Central memory CD4-positive, alpha-beta T cell (primary cell): ENCODE measurements at places on chromosomes 7 and 10.

DNA sequence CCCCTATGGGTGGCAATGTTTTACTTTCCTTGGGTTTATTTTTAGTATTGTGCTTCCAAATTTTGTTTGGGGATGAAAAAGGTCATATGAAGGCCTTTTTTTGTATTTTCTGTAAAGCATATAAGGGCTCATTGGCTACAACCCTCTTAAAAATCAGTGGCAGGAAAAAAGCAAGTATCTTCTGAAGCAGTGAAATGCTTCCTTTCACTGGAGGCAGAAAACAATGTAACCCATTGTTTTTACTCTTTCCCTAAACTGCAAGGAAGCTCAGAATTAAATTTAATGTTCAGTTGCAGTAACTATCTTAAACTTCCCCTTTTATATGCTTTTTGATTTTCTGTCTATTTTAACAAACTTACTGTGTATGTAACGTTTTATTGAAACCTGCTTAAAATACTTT is 148.7 kb upstream of the LYZL1 start:
- DNase-seq: no peak

DNA sequence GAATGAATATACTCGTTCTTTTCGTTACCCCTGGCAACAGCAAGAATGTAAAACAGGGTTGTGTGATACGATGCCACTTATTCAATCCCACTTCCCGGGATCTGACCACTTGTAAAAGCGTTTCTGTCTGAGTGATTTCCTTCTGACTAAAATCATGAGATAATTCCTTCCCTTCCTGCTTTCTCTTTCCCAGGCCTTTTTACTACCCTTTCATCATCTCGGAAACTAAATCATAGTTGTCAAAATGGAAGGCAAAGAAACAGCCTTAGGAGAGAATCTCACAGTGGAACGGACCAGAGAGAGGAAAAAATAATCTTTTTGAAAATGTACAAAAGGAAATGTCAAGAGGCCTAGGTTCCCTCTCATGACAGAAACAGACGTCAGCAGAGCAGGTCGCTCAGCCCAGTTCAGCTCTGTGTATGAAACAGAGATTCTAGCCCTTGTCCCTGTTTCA is 29.8 kb downstream of the DIP2C start:
- no peak for DNase-seq

- DNase-seq: no peak
Measured at GRCh38 chr7:134907000-134907399, 79.3 kb upstream of the AGBL3 start.

GRCh38 chr7:154581251-154581890 is 421.6 kb downstream of the PAXIP1 start:
- DNase-seq: no peak

DNA sequence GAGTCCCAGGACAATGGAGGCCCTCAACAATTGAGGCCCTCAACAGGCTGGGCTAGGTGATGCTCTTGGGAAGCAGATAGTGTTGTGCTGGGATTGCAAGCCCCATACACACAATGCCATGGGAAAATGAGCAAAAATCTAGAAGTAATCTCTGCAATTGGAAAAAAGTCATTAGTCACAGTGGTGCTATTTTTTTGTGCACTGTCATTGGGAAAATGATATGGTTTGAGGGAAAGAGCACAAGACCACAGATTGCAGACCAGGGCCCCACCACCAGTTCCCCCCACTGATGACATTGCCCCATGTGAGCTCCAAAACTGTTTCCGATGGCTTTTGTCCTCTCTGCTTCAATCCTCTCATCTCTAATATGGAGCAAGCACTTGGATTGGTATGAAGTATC is 1.9 kb downstream of the KCTD7 start:
- DNase-seq: no peak

DNA sequence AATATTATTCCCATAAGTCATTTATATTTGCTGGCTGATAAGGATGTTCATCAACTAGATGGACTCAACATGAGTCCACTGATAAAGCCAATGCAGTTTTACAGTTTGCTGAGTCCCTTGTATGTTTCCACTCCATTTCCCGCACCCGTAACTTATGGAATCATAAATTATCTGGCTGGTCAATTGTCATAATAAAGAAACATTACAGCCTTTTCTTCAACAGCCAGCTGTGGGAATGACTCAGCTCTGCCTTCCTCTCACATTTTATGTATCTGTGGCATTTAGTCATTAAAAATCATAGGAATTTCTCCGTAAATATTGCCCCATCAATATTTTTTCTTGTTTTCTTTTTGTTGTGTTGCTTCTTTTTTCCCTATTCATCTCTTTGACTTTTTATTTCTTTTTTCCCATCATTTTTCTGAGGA is 22.3 kb upstream of the TMEM26 start:
- DNase-seq: no peak
